MV-4-11 (cell line): ENCODE measurements at places on chromosomes 1 and 21.

GRCh38 chr1:213330281-213330680 lies 279.2 kb downstream of the RPS6KC1 start:
- DNase-seq, result peak; percentile 70

GRCh38 chr1:216205176-216205575 lies 218.1 kb downstream of the USH2A start:
- DNase-seq, result no peak

DNA sequence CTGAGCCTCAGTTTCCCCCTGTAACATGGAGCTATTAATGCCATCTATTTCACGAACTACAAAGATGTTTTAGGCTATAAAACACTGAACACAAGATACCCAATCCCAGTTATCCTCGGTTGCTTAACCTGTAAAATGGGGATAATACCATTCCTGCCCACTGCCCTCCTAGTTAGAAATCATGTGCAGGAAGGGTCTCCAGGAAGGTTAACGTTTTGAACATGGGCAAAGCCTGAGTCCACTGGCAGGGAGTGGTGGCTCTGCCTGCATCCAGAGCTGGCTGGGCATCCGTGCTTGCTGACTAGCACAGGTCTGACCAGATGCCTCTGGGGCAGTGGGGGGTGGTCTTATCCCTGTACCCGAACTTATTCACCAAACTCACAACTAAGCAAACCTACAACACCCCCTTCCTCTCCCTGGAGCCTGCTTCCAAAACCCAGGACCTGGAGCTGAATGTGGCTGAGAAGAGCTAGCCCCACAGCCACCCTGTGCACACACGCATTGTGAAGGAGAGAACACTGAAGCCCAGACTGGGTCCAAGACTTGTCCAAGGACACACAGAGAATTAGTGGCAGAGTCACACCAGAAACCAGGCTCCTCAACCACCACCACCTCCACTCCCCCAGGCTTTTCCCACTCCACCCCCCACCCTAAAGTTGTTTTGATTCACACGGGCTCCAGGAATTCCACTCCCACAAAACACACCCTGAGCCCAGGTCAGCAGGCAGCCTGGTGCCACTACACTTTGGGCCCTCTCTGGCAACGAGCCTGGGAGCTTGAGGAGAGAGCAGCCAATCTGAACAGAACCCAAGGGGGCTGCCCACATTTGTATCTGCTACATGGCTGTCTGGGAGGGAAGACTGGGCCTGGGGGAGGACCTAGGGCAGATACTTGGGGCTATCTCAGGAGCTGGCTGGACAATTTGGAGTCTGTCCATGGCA lies 1.6 kb downstream of the E2F2 start:
- no peak for DNase-seq

DNA sequence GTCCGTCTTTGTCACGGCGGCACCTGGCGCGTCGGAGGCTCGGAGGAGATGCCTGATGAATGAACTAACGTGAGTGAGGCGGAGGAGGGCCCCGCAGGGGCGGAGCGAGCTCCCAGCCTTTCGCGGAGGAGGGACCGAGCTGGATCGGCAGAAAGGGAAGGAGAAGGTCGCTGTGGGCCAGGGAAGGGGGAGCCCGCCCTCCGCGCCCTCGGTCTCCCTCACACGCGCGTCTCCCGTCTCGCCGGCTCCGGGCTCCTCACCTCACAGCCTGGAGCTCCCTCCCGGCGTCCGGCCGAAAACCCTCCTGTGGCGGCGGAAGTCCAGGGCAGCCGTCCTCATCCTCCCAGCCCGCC lies 519 bp downstream of the ZNF496 start:
- peak; percentile 49 for DNase-seq

DNA sequence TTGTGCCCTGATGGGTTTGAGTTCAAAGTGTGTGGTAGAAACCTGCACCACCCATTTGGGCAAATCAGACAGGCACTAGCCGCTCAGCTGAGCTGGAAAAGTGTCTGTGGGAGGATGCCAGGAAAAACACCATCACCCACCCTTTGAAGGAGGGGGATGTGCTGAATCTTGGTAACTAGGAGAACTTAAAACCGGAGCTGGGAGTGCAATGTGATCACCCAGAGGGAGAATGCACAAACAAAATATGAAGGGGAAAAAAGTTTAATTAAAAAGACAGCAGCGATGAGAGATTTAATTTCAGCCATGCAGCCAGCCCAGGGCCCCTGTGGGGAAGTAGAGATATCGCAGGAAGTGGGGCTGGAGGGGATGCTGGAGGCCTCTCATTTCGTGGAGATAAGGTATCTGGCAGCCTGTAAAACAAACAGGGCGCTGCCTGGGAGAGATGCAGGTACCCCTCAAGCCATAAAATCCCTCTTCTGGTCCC lies 86.8 kb upstream of the BCAR3 start:
- no peak for DNase-seq

- no peak for DNase-seq
These were observed 19.7 kb downstream of the VASH2 start for GRCh38 chr1:212970085-212970484.

DNA sequence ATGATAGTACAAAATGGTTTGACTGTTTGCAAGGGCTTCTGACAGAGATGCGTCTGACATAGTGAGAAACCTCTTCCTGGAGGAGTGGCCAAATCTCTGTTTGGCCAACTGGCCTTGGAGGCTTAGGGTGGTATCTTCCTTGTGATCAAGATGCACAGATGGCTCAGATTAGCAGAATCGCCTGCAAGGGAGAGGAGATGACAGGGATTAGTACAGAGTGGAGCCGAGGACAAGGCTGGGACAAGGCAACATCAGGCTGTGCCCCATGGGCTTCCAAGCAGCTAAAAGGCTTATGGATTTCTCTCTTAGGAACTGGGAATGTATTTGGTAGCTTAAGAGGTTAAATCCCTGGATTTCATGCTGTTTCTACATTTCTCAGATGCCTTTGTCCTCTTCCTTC lies 379.1 kb downstream of the SIPA1L2 start:
- DNase-seq, result no peak

GRCh38 chr1:40872276-40872675 lies 10.1 kb upstream of the CITED4 start:
- DNase-seq, result no peak

DNA sequence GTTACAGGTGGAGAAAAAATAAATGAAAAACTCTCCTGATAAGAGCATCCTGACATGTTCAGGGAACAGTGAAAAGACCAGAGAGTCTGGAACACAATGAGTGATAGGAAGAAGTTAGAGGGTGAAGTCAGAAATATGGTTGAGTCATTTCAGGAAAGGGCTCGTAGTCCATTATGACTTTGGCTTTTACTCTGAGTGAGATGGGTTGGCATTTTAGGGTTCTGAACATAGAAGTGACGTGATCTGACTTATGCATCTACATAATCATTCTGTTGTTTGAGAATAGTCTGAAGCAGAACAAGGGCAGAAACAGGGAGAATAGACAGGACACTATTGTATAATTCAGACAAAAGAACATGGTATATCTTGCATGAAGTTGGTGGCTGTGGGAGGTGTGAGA lies 5.8 kb downstream of the HMCN1 start:
- DNase-seq, result no peak

DNA sequence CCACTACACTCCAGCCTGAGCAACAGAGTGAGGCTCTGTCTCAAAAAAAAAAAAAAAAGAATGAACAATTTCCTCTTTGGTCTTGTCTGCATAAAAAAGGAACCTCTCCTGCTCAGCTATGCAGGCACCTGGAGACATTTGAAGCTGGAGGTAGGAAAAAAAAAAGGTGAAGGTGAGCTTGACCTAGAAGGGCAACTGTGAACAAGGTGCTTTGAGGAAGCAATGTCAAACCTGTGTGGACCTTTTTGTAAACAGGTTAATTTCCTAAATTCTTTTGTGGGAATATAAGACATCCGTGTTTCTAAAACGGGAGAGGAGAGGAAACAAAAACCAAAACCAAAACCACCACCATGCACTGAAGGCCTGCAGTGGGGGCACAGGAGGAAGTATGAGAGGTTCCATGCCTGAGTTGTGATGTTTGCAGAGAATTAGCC lies 77.5 kb downstream of the SLC45A1 start:
- peak; percentile 80 for DNase-seq

GRCh38 chr1:153951801-153952200 lies 5.3 kb upstream of the DENND4B start:
- no peak for DNase-seq

DNA sequence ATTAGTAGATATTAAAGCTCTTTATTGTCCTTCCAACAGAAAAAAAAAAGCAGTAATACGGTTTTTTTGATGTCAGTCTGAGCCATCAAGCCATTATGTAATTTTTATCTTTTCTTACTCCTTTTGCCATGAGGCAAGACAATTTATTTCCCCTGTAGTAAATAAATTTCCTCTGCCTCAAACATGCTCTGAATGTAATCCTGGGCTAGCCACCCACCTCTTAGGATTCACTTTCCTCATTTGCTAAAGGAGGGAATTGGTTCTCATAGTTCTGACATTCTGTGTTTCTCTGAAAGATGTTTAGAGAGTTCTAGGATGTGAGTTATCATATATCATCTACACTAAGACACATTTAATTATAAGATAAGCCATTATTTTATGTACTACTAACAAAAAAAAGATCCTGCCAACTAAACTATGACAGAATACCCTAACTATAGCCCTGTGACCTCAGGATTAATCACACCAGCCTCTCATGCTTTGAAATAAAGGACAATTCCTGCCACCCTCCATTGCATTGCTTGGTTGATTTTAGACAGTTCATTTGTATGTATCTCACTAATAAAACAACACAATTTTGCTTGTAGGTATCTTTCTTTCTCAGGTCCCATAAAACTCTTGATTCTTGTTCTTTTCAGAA lies 34.0 kb upstream of the RAP1A start:
- DNase-seq, result no peak

- DNase-seq, result no peak
These were observed 82.5 kb downstream of the PRDM16 start for GRCh38 chr1:3151456-3151855.

- DNase-seq, result no peak
These were observed 45.7 kb upstream of the ACOT11 start for GRCh38 chr1:54502342-54502741.

GRCh38 chr21:46441961-46442498 lies 16.7 kb upstream of the DIP2A start:
- DNase-seq, result no peak

DNA sequence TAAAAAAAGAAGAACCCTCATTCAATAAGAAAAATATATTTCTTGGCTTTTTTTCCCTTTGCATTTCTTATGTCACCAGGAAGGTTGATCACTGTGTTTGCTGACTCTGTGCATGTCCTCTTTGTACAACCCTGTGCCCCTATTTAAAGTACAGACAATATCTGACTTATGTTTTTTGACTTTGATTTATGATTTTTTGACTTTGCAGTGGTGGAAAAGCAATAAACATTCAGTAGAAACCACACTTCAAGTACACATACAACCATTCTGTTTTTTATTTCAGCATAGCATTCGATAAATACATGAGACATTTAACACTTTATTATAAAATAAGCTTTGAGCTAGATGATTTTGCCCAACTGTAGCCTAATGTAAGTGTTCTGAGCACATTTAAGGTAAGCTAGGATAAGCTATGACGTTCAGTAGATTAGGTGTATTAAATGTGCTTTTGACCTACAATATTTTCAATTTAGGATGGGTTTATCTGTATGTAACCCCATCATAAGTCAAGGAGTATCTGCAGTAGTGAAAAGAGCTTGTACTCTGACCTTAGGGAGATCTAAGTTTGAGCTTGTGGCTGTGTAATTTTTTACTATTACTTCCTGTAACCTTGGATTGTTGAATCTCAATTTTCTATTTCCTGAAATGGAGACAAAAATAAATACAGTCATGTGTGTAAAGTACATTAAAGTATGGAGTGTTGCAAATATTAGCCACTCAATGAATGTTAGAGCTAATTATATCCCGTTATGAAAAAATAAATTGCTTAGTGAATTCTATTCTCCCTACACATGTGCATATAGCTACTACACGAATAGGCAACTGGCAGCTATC lies 1.2 kb downstream of the RNASEL start:
- DNase-seq, result no peak

DNA sequence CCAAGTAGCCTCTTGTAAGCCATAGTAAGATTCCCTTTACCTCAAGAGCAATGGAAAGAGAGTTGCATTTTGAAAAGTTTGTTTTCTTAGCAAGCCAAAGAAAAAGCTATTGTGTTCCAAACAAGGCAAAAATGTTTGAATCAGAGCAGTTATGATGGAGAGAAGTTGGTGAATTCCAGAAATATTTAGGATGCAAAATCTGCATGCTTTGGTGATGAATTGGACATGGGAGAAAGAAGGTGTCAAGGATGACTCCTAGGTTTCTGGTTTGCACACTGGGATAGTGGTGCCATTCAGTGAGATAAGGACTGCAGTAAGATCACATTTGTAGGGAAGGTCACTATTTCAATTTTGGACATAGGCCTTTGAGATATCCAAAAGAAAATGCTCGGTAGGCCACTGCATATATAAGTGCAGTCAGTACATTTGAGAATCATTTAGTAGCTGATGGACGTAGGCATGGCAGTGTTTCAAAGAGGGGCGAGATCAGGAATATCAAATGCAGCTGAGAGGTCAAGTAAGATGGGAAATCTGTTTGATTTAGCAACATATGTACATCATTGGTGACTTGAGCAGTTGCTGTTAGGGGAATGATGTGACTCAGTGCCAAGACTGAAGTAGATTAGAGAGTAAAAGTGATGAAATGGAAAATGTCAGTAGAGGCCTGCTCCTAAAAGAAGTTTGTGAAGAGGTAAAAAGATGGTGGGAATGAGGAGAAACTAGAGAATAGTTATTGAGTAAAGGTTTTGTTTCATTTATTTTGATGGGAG lies 33.9 kb upstream of the GPR25 start:
- DNase-seq, result no peak

GRCh38 chr1:81617308-81617967 lies 183.3 kb upstream of the ADGRL2 start:
- peak; percentile 76 for DNase-seq

GRCh38 chr1:244165021-244165420 lies 113.9 kb downstream of the ZBTB18 start:
- no peak for DNase-seq

GRCh38 chr21:15671188-15671587 lies 58.6 kb upstream of the USP25 start:
- no peak for DNase-seq

GRCh38 chr21:17003258-17003615 lies 509.6 kb upstream of the CXADR start:
- no peak for DNase-seq

GRCh38 chr1:51986718-51987117 lies 3.8 kb downstream of the RAB3B start:
- no peak for DNase-seq

- DNase-seq, result peak; percentile 6
These were observed 24.1 kb upstream of the DESI2 start for GRCh38 chr1:244628789-244629188.

DNA sequence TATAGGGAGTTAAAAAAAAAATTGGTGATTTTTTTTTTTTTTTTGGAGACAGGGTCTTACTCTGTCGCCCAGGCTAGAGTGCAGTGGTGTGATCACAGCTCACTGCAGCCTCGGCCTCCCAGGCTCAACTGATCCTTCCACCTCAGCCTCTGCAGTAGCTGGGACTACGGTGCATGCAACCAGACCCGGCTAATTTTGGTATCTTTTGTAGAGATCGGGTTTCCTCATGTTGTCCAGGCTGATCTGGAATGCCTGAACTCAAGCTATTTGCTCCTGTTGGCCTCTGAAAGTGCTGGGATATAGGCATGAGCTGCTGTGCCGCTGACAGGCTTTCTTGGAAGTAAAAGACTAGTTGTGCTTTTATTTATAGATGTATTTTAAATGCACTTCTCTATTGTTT lies 3.0 kb downstream of the CDC42 start:
- no peak for DNase-seq

GRCh38 chr1:46483589-46483988 lies 6.0 kb upstream of the DMBX1 start:
- no peak for DNase-seq
